NCI-H1417 (cell line): ENCODE measurements at places on chromosomes 2 and 18.

- DNase-seq = peak; percentile 59
Measured at GRCh38 chr18:23515911-23516546, 12.7 kb downstream of the RMC1 start.

DNA sequence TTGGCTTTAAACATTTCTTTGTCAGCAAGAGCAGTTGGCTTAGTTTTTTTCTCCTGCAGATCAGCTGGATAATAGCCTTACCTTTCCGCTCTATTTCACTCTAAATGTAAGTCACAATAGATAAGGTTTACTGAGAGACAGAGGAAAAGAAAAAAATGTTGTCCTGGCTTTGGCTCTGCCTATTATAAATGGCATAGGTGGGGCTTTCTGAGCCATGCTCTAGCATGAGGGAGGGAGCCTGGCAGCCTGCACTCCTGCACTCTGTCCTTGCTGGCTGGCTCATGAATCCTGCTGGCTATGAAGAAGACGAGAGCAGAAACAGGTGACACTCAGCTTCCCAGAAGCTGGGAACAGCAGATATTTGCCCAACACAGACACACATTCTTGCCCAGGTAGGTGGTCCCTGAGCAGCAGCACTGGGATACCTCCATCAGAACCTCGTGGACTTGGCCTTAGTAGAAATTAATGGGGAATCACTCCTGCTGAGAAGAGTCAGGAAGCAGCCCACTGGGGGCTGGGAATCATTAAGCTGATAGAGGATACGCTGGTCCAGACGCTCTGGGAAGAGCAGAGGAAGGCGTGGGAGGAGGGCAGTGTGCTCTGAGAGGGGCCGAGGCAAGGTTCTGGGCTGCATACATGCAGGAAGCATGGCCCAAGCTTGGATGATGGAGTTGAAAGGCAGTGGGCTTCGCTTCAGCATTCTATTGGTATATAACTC lies 514.4 kb upstream of the HS6ST1 start:
- DNase-seq = peak; percentile 45

DNA sequence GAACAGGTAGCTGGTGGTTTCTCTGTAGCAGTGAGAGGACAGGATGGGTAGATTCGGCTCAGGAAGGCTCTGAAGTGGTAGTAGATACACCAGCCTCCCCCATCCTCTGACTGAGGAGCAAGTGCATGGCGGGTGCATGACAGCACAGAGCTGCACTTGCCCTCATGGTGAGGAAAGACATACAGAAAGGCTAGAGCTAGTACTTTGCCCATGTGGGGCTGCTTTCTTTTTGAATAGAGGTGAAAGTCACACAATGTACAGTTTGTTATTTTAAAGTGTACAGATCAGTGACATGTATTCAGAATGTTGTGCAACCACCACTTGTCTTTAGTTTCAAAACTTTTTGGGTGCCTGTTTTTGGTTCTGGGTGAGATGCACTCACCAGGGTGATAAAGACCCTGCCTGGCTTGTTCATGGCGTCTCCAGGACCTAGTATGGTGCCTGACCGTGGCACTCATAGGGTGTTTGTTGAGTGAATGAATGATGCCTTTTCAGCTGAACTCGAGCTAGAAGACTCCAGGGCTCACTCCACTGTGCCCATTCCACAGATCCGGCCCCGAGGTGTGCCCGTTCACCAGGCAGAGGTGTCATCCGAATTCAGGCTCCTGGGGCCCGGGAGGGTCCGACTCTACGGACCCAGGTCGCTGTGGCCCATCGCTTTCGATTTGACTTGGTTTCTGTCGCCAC lies 421 bp upstream of the VAMP5 start:
- no peak for DNase-seq

GRCh38 chr2:9690252-9690651 lies 59.5 kb upstream of the YWHAQ start:
- DNase-seq = no peak

GRCh38 chr2:156333274-156333950 lies 891 bp upstream of the NR4A2 start:
- DNase-seq = peak; percentile 25

DNA sequence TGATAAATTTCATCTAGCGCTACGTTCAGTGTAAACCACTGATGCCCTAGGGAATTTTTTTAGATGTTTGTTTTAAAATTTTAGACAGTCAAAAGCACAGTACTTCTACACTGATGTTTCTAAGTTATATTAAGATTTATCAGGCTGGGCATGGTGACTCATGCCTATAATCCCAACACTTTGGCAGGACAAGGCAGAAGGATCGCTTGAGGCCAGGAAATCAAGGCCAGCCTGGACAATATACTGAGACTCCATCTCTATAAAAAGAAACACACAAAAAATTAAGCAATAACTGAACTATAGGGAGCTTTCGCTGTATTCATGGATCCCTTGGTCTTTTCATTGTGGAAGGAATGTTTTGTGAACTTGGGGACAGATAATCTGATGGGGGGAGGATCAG lies 50.6 kb upstream of the MAPRE2 start:
- DNase-seq = no peak

GRCh38 chr2:183671233-183671632 lies 547.0 kb downstream of the NUP35 start:
- DNase-seq = no peak

DNA sequence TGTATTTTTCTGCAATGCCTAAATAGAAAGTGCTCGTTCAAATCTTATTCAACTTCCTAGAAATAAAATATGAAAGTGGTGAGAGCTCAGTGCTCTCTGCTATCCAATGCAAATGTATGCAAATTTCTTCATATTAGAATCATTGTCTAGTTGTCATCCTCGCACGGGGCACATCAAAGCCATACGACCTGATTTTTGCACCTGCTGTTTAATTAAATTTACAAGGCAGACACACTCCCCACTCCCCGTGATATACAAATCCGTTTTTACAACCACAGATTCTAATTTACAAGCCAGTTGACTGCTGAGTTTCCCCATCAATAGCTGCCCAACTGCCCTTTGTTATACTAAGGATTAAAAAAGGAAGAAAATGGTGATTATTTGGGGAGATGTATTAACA lies 284.6 kb downstream of the RNF144A start:
- no peak for DNase-seq

GRCh38 chr18:49023938-49024803 lies 73.4 kb upstream of the SMAD7 start:
- no peak for DNase-seq

DNA sequence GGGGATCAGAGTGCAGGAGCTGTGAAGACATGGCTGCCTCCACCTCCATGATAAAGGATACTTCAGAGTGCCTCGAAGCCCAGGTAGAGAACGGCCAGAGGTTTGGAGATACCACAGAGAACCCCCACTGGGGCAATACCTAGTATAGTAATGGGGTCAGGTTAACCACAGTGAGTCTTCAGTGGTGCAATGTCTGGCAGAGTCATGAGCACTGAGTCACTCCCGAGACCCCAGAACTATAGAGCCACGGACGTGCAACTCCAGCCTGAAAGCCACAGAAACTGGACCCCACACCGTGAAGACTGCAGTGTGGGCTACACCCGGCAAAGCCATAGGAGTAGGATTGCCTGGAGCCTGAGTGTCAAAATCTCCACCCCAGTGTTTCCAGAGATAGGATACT lies 746.6 kb downstream of the CBLN2 start:
- DNase-seq = no peak

- no peak for DNase-seq
Measured at GRCh38 chr2:204353823-204354222, 191.5 kb upstream of the PARD3B start.

- DNase-seq = no peak
Measured at GRCh38 chr2:118223992-118224894, 136.0 kb downstream of the INSIG2 start.

- DNase-seq = no peak
Measured at GRCh38 chr18:33644494-33644893, 66.5 kb downstream of the ASXL3 start.

DNA sequence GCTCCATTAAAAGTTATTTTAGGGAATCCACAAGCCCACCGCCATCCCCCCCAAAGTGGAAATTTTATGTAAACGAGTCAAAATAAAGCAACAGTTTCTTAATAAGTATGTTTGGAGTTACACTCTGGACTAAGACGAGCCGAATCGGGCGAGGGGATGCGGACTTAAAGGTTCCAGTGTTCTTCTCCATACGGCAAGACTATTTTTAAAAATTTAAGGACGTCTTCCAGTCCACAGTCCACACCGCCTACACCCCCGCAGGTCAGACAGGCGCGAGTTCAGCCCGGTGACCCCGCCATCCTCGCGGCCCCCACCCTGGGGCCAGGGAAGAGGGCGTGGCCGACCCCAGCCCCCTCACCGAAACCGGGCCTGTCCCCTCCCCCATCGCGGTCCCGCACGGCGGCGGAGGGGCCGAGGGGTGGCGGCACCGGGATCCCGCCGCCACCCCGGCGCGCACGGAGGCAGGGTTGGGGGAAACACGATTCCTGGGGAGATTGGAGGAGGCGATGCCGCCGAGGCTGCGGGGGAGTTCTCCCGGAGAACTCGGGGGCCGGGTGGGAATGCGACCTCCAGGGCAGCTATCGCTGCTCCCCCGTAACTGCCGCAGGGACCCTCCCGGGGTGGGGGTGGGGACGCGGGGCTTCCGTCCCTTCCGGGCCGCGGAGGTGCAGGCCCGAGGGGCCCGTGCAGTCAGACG lies 24.5 kb upstream of the SMAD7 start:
- peak; percentile 35 for DNase-seq

- DNase-seq = no peak
Measured at GRCh38 chr2:174662459-174662858, 64.9 kb upstream of the WIPF1 start.

DNA sequence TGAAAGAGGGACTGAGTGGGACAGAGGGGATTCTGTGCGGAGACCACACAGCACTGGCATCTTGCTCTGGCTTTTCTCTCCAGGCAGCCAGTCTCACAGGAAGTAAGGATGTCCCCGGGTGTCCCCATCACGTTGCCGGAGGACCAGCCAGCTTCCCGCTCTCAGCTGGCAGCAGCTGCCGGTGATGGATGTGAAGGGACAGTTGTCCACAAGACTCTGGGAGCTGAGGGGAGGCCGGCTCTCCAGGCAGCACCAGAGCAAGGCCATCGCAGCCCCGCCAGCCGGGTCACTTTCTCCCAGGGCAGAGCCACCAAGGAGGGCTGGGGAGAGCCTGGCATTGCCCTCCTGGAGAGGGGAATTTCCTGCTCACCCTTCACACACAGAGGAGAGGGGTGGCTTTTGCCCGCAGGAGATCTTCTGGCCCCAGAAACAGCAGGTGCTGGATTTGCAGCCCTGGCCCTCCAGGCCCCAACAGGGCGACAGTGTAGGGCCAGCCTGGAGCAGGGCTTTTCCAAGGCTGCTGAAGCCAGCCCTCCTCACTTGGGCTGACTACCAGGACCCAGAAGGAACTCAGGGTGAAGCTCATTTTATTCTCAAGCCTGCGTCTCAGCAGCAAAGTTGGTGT lies 24.0 kb upstream of the B3GNT7 start:
- no peak for DNase-seq

DNA sequence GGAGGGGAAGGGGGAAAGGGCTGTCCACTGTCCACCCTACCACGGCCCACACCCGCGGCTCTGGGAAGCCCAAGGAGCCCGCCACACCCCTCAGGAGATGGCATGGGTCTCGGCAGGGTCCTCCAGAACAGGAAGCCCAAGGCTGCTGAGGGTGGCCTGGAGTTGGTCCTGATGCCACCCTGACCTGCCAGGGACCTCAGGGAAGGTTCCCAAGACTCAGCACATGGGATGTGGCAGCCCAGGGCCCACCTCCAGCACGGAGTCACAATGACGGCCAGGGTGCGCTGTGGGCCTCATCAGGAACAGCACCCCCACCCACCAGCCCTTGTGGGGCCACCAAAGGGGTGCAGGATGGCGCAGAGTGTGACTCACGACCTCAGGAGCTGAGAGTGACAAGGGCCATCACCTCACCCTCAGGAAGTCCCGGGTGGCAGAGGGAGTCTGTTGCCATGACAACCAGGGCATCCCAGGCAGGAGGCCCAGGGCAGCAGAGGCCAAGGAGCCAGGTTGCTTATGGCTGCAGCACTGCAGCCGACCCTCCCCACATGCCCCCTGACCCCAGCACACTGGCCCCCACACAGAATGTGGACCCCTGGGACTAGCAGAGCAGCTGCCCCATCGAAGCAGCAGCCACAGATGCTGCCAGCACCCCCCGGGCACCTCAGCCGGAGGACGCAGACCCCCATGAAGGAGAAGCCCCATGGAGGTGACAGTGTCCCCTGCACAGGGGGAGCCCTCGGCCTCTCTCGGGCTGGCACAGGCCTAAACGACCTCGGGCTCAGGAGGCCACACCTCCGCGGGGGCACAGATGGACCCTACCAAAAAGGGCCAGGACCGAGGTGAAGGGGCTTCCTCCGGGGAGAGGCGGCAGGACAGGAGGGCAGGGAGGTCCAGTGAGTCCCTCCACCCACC lies 34.3 kb downstream of the KIF1A start:
- DNase-seq = no peak

DNA sequence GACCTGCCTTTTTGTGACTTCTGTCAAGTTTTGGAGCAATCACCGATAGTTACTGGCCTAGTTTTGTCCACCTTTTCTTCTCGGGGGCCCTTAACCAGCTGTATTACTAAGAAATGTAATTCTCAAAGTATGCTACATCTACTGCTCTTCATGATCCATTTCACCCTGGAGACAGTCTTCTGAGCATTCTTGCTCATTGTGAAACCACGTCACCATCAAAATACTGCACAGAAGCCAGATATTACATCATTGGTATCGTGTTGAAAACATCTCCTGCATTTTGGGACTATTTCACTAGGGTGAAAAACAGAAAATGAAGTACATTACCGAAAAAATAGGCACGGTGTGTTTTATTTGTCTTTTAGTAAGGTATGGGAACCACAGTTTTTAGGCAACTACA lies 11.7 kb downstream of the LYPD6B start:
- DNase-seq = no peak

DNA sequence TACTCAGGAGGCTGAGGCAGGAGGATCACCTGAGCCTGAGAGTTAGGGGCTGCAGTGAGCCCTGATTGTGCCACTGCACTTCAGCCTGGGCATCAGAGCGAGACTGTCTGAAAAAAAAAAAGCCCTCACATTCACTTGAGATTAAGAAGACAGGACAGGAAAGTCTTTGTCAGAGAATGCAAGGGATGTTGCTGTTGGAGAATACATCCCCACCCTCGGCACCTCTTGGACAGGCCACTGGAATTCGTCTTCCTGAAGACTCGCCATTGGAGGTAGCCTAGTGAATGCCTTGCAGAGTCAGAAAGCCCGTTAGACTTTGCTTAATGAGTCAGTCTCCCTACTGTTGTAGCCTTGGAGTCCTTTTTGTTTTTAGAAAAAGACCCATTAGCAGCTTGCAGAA lies 205.6 kb downstream of the FAM210A start:
- DNase-seq = no peak

DNA sequence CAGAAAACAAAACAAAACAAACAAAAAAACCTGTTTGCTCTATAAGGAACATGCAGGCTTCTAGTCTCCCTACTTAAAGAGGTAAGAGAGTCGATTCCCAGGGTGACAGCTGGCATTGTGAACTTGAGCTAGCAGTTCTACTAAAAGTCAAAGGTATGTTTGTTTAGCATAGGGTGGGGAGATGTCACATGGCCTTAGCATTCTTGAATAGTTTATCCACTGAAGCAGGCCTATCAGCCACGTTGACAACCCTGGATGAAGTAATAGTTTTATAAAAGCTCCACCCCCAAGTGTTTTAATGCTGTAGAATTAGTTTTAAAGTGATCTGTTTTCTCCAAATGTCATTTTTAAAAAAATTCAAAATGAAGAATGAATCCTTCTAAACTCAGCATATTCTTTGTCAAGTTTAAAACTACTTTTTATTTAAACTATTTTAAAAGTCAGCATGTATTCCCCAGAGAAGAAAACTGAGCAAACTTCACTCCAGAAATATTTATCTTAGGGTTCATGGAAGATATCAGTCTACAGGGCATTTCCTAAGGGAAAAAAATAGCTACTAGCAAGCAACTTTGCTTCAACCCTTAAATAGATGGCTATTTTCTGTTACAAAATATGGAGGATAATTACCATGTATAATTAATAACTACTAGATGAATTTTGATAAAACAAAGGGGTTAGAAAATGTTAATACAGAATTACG lies 1.7 kb downstream of the MYOM1 start:
- DNase-seq = peak; percentile 4
